Activated T-cell treated with anti-CD3 and anti-CD28 coated beads, Interleukin-2, amount 50 U/mL, for 24 hours (primary cell): ENCODE measurements at places on chromosomes 16 and 17.

DNA sequence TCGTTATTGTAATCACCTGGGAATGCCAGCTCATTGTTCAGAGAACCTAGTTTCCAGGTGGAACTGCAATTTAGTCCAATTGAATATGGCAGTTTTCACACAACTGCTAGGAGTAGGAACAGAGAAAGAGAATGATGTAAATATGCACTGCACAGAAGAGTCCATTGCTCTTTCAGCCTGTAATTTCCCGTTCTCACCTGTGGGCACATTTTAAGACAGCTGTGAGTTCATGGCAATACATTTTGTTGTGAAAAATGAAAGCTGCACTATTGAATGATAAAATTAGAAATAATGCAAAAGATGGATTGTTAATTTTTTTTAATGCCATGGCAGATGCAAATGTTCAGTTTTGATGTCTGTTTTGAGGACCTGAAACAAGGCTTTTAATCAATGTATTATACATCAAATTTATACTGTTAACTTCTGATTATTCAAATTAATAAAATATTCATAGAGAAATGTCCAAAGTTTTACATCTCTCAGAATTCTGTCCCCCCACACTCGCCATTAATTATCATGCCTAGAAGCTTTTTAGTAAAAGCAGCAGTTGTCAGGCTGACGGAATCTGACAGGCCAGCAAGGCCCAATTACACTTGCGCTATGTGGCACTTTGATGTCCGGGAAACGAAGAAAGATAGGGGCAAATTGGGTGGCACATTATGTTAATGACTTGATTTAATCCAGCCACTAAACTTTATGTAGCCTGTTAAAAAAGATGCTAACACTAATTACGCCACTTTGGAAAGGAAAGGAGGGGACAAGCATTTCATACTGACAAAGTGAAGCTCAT is 72.2 kb downstream of the RPGRIP1L start:
- no peak for DNase-seq

- no peak for DNase-seq
Observed at GRCh38 chr16:81688182-81688581, 90.9 kb upstream of the PLCG2 start.

DNA sequence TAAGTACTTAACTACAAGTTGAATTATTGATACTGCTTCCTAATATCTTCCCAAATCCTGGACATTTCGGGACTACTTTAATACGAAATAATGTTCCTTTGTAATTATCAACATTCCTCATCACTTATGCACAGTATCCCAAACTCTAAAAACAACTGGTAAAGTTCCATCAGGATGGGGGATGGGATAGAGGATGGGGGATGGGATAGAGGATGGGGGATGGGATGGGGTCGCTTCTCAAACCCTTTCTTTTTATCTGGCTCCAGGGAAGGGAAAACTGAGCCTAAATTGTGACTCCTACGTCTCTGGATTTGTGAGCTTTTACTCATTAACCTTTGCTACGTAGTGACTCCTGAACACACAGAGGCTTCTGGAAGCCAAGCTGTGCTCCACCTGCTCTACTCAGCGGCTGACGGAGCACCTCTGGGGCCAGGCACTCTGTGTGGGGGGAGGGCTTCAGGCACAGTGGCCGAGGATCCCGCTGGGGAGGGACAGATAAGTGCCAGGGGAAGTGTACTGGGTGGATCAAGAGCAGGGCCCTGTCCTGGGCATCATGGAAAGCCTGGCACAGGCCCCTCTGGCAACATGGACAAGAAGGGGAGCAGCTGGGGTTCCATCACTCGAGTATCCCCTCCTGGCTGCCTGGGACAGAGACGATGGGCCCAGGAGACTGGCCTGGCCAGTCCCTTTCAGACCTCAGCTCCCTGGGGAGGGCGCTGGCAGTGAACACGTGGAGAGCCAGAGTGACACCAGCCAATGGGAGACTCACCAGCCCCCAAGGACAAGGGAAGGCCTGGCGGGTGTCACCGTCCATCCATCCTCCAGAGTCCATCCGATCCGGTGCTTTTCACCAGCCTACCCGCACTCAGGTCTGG is 56.2 kb downstream of the PGS1 start:
- DNase-seq: no peak

- no peak for DNase-seq
Observed at GRCh38 chr16:29641561-29641960, 21.5 kb upstream of the SPN start.

DNA sequence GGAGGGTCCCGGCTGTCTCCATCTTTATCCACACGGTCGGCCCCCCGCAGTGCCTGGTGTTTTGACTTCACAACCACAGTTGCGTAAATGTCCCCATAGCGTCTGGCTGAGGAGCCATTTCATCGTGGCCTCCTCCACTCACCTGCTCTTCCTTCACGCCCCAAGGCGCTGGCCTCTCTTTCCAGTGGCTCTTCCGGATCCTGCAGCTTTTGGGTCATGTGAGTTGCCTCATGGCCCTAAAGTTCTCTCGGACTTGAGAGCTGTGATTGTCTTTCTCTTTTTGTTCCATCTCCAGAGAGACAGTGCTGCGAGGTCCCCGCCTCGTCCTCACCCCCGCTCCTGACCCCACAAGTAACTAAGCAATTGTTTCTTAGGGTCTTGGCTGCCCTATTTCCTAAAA is 22.7 kb downstream of the FLYWCH1 start:
- DNase-seq: no peak

GRCh38 chr16:4508806-4509205 is 29.8 kb downstream of the CDIP1 start:
- no peak for DNase-seq

- no peak for DNase-seq
Observed at GRCh38 chr16:78930561-78930960, 670.0 kb downstream of the MAF start.

DNA sequence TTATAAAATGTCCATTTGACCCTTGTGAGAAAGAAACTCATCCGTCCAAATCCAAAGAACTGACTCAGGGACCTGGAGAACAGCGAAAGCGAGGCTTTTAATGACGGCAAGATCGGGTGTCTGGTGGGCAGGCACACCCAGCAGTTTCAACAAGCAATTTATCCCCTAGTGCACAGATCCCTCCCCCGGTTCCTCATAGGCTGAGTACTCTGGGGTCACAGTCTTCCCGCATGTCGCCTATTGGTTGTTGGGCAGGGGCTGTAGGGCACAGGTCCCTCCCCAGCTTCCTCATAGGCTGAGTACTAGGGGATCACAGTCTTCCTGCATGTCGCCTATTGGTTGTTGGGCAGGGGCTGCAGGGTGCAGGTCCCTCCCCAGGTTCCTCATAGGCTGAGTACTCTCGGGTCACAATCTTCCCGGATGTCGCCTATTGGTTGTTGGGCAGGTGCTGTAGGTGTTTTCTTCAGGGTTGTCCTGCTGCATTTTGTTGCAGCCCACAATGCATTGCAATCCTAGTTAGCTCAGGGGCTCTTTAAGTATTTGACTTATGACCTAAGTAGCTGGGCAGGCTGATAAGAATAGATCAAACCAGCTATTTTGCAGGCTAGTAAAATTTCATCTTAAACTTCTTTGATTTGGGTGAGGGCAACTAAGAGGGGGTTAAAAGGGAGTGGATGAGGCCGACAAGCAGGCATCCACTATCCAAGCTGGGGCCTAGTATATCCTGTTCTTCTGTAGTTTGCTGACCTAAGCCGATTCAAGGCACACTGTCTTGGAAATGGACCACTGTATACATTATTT is 3.6 kb upstream of the UTS2R start:
- no peak for DNase-seq

GRCh38 chr16:945271-946047 is 25.3 kb downstream of the LMF1 start:
- DNase-seq: no peak

- no peak for DNase-seq
Observed at GRCh38 chr16:4591191-4591590, 23.5 kb downstream of the UBALD1 start.

DNA sequence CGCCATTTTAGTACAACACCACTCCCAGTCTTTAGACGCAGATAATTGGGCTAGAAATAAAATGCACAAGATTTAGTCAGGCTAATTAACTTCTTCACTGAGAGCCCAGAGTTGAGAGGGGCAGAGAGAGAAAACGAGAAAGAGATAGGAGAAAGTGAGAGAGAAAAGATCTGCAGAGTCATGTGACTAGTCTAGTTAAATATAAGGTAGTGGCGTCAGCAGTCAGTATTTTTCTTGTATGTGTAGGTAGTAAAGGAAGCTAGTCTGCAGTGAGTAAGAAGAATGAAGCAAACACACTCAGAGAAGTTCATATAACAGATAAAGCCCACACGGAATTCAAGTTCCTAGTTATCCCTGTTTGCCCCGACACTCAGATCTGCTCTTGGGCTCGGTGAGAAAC is 392.6 kb upstream of the ERCC4 start:
- DNase-seq: no peak

GRCh38 chr17:45973099-45973780 is 25.8 kb upstream of the STH start:
- DNase-seq: no peak

DNA sequence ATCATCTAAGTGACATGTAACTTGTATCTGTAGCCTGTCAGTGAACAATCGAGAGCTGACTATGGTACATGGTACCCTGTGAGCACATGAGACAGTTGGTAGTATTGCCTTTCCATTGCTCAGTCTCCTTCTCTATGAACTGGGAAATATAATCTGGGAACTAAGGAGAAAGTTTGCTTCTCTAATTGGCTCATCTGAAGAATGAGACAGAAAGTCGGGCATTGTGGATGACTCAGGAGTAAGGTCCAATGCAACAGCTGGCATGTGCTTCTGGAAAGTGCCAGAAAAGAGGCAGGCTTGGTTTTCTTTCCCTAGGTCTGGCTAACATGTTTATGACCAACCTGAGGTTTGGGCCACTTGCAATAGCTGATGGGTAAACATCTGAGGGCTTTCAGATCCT is 51.9 kb downstream of the ZZEF1 start:
- no peak for DNase-seq

DNA sequence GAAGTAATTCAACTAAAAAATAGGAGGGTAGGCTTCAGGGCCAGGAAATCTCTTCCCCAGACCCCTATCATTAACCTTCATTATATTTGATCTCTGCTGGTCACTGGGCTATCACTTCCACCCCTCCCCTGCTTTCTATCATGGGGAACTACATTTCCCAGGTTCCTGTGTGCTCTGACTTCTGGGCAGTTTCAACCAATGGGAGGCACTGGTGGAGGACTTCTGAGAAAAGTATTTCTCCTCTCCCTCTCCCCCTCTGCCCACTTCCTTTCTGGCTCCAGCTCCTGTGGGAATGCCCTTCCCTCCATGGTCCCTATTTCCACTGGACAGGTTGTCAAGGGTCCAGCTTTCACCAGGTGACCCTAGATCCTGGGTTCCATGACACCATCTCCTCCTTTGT is 364.4 kb downstream of the C16orf95 start:
- no peak for DNase-seq

- peak; percentile 74 for DNase-seq
Observed at GRCh38 chr16:74774223-74775139, at the start of gene FA2H. TSS of gene FA2H (minus strand) at chr16:74774820. CDS start at chr16:74774755, 65 bp downstream.

GRCh38 chr17:18327093-18327492 is 12.0 kb downstream of the SMCR8 start:
- no peak for DNase-seq

DNA sequence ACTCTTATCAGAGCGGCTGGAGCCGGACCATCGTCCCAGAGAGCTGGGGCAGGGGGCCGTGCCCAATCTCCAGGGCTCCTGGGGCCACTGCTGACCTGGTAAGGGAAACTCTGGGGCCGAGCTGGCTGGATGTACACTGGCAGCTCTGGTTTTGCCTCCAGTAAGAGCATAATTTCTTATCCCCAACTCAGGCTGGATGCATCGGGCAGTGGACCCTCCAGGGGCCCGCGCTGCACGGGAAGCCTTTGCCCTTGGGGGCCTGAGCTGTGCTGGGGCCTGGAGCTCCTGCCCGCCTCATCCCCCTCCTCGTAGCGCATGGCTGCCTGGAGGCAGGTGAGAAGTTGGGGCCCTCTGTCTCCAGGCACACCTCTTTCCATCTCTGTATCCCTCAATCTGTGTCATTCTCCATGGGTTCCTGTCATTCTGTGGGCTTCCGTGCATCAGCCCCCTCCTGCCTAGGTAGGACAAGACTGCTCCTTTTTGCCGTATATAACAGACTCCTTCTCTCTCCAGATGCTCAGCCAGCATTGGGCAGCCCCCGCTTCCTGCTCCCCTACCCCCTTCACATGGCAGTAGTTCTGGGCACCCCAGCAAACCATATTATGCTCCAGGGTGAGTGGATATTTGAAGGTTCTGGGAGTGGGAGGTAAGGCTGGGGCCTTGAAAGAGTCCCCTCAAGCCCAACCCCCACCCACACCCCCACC is 9.4 kb upstream of the TMEM88 start:
- DNase-seq: no peak

- DNase-seq: no peak
Observed at GRCh38 chr17:4310354-4311060, 46.7 kb upstream of the ANKFY1 start.

GRCh38 chr16:70715860-70716357 is 30.1 kb upstream of the MTSS2 start:
- no peak for DNase-seq

DNA sequence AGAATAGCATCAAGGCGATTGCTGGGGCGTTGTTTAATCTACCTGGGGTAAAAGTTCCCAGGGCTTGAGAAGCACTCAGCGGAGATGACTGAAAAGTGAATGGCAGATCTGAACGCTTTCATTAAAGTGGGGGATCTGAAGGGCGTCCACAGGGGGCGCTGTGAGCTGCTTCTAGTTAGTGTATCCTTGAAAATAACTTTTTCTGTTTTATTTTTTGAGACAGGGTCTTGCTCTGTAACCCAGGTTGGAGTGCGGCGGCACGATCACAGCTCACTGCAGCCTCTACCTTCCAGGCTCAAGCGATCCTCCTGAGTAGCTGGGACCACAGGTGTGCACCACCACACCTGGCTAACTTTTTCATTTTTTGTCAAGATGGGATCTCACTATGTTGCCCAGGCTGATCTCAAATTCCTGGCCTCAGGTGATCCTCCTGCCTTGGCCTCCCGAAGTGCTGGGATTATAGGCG is 360.4 kb downstream of the SEC14L1 start:
- peak; percentile 56 for DNase-seq

- peak; percentile 3 for DNase-seq
Observed at GRCh38 chr16:12587646-12588277, 215.9 kb downstream of the CPPED1 start.

DNA sequence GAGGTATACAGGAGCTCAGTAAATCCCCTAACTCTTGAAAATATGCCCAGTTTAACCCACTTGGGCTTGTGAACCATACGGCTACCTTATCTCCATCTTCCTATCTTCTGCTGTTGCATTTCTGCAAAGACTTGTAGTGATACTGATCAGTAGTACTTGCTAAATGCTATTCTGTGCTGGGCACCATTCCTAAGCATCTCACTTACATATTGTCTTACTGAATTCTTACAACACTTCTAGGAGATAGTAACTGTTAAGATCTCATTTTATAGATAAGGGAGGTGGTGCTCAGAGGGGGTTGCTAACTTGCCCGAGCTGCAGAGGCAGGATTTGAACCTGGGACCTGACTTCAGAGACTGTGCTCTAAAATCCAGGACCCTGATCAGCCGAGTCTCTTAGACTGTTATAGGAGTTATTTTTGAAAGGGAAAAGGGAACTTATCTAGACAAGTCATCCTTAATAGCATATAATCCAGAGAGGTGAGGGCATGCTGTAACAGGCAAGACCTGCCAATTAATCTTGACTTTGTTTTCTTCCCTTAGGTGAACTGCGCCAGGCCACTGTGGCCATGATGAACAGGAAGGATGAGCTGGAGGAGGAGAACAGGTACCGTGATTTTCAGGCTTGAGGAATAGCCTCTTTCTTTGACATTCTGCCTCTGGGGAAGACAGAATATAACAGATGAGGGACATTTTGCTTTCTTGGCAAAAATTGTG is 149.7 kb downstream of the SNX29 start:
- no peak for DNase-seq

- no peak for DNase-seq
Observed at GRCh38 chr17:74011966-74012365, 191.5 kb upstream of the RPL38 start.
